Hepatocyte (in vitro differentiated cells): ENCODE measurements at places on chromosomes 12 and 14.
A peak's percentile ranks its signal among the peaks of the same experiment; 100 is the strongest.

- no peak for DNase-seq
Measured at GRCh38 chr12:57006809-57007475, 596 bp upstream of the ZBTB39 start.

DNA sequence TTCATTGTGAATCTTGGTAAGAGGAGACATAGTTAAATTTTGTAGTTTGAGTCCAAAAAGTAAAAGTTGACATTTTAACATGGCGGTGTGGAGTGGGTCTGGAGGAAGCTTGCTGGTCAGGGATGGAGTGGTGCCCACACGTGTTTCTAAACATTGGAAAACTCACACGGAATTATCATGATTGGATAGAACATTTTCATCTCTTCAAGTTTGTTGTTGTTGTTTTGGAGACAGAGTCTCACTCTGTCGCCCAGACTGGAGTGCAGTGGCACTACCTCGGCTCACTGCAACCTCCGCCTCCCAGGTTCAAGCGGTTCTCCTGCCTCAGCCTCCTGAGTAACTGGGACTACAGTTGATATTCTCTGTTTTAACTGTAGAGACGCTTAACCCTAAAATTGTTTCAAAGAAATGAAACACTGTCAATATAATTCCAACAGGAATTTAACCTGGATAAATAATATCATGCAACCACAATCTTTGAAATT is 502 bp upstream of the MBIP start:
- no peak for DNase-seq

- DNase-seq: peak; percentile 96
Measured at GRCh38 chr14:99971087-99971940, 93.9 kb upstream of the EVL start.

DNA sequence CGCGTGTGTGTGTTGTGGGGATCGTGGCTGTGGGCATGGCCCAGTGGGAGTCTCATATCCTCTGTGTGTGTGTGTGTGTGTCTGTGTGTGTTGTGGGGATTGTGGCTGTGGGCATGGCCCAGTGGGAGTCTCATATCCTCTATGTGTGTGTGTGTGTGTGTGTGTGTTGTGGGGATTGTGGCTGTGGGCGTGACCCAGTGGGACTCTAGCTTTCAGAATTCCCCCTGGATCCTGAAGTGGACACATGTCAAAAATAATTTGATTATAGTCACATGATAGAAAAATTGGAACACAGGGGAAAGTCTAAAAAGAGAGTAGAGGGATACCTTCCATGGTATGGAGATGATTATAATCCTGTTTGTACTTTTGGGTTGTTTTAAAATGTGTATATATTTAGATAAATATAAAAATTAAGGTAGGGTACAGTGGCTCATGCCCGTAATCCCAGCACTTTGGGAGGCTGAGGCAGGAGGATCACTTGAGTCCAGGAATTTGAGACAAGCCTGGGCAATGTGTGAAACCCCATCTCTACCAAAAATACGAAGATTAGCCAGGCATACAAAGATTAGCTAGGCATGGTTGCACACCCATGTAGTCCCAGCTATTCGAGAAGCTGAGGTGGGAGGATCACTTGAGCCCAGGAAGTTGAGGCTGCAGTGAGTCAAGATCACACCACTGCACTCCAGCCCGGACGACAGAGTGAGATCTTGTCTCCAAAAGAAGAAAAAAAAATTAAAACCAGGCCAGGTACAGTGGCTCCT is 11.0 kb downstream of the PAPLN start:
- DNase-seq: no peak

GRCh38 chr14:105014032-105014431 is 6.9 kb downstream of the CDCA4 start:
- DNase-seq: no peak

- DNase-seq: no peak
Measured at GRCh38 chr12:80634903-80635302, 72.5 kb upstream of the MYF6 start.

- no peak for DNase-seq
Measured at GRCh38 chr14:97177635-97178034, 380.5 kb downstream of the VRK1 start.

GRCh38 chr12:128381541-128381940 is 114.6 kb downstream of the TMEM132C start:
- DNase-seq: no peak

GRCh38 chr14:104066719-104067295 is 18.7 kb upstream of the ASPG start:
- no peak for DNase-seq

DNA sequence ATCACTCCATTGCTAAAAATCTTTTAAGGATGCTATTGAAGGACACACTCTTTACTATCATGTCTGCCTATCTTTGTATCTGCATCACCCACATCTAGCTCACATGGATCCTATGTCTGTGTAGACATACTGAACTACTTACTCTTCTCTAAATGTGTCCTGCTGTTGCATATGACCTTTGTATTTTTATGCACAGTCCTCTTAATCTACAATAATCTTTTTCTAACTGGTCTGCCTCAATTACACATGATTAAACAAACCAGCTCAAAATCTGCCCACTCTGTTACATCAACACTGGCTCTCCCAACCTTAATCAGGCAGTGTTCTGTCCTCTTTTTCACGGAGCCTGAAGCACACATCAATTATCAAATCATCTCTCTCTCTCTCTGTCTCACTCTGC is 316.3 kb upstream of the MGAT4C start:
- no peak for DNase-seq

GRCh38 chr14:92176476-92176875 is 54.7 kb downstream of the CPSF2 start:
- no peak for DNase-seq

DNA sequence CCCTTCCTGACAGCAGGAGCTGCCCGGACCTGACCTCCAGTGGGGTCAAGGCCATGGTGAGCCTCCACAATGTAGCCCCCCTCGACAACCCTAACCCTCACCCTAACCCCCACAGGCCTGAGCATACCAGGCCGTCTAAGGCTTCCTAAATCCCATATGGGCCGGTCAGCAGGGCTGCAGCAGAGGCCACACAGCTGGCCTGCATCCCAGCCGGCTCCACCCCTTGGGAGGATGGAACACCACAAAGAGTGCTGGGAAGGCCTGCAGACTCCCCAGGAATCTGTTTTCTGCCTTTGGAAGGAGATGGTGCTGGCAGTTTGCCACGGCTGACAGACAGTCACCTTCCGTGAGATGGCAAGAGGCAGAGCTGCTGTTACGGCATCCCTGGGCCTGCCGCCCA is 2.8 kb downstream of the TMEM179 start:
- peak; percentile 69 for DNase-seq

- no peak for DNase-seq
Measured at GRCh38 chr12:52800259-52800917, 4.5 kb upstream of the KRT3 start.

GRCh38 chr14:21734457-21735074 is 60.9 kb upstream of the OR4E1 start:
- peak; percentile 80 for DNase-seq

DNA sequence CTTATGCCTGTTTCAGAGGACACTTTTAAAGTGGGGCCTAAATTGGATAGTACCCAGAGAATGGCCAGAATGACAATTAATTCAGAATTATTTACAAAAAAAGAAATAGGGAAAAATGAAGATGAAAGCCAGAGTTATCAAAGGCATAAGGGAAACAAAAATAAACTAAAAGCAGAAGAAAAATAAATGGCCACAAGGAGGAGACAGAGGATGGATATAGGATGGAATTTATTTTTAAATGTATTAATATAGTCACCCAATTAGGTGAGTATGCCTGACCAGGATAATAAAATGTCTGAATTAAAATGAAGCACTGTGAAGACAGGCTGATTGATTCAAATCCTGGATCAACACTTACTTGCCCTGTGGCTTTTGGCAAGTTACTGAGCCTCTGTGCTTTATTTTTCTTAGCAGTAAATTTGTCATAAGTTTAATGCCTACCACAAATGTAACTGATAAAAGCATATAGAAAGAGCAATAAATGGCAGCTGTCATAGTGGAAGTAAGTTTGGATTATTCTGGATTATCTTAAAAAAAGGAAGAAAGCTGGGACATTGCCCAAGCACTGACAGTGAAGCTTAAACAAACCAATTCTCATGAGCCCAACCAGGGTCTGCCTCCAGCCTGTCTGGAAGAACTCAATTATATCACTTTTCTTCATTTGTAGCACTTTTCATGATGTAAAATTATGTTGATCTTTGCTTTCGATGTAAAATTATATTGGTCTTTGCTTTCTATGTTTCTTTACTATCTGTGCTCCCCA is 3.5 kb downstream of the CLEC9A start:
- DNase-seq: no peak

- DNase-seq: no peak
Measured at GRCh38 chr12:5870183-5870582, 74.9 kb downstream of the ANO2 start.

GRCh38 chr14:42163136-42163535 is 556.5 kb downstream of the LRFN5 start:
- DNase-seq: no peak

- DNase-seq: no peak
Measured at GRCh38 chr12:104657726-104658484, 201.2 kb downstream of the CHST11 start.

DNA sequence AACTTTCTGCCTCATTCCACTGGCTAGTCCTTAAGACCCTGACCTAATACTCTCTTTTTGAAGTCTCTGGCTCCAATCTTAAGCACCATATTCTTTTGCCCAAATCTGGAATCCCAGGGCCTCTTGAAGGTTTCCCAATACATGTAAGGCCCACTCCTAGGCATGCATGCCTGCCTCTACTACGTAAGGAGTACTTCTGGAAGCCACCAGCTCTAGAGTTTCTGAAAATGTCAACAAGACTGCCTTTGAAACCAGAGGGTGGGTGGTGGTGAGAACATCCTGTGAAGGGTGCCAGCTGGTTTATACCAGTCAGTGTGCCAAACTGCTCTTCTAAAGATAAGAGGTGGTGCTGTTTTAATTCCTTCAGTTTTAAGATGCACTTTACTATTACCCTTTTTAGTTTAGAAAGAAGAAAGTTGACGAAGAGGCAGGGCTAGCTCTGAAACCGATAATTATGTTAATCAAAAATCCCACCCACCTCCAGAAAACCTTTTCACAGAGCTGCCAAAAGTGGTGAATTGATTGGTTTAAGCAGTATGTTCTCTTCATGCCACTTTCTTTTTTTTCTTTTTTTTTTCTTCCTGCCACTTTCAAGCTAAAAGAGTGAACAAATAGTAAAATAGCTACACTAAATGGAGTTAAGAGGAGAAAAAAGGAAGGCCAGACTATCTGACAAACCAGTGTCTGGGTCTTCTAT is 8.7 kb upstream of the WDR89 start:
- DNase-seq: no peak

DNA sequence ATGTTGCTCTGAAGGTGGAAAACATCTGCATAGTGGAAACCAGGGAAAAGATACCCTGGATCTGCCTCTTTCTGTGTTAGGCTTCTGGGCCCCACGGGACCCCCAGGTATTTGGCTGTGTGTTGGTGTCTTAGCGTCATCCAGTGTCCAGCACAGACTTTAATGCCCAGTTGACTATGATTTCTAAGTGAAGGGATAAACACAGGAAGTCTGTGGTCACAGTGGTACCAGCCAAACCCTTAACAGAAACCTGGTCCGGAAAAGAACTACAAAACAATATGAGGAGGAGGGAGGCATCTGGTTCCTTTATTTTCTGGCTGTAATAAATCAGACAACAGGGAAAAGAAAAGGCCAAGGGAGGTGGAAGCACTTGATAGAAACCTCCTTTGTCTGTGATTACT is 56.4 kb downstream of the CMKLR1 start:
- no peak for DNase-seq

GRCh38 chr12:122981587-122982476 is 1.4 kb downstream of the ARL6IP4 start:
- no peak for DNase-seq

- DNase-seq: no peak
Measured at GRCh38 chr12:117921929-117922777, 46.6 kb downstream of the KSR2 start.

- DNase-seq: peak; percentile 50
Measured at GRCh38 chr12:24960222-24960855, 11.4 kb upstream of the BCAT1 start.

- DNase-seq: no peak
Measured at GRCh38 chr12:76855271-76855670, 23.5 kb downstream of the CSRP2 start.

GRCh38 chr14:103225476-103225875 is 102.2 kb downstream of the TNFAIP2 start:
- DNase-seq: no peak

GRCh38 chr12:52832451-52832850 is 1.7 kb downstream of the KRT79 start:
- DNase-seq: no peak

DNA sequence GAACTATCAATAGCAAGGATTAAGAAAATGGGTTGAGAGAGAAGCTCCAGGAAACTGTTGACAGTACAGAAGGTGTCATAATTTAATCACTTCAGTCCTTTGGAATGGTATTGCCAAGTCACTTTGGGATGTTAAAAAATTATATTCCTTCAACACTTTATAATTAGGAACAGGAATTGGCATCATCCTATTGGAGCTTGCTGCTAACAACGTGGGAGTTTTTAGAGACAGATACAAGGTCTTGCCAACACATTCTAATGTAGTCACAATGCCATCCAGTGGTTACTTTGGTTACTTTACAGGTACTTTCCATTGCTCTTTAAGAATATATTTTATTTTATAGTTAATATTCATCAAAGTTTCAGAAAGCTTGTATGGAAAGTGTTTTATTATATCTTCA is 310.1 kb downstream of the SYT1 start:
- DNase-seq: peak; percentile 46

- no peak for DNase-seq
Measured at GRCh38 chr14:89544636-89545301, 127.7 kb upstream of the FOXN3 start.

GRCh38 chr14:96243785-96244184 is 12.2 kb upstream of the BDKRB1 start:
- DNase-seq: no peak

GRCh38 chr14:23881282-23881681 is 72.3 kb upstream of the DHRS4 start:
- DNase-seq: no peak

GRCh38 chr12:131367983-131368667 is 342.8 kb upstream of the SFSWAP start:
- DNase-seq: no peak

- no peak for DNase-seq
Measured at GRCh38 chr12:84644908-84645307, 267.7 kb downstream of the SLC6A15 start.

DNA sequence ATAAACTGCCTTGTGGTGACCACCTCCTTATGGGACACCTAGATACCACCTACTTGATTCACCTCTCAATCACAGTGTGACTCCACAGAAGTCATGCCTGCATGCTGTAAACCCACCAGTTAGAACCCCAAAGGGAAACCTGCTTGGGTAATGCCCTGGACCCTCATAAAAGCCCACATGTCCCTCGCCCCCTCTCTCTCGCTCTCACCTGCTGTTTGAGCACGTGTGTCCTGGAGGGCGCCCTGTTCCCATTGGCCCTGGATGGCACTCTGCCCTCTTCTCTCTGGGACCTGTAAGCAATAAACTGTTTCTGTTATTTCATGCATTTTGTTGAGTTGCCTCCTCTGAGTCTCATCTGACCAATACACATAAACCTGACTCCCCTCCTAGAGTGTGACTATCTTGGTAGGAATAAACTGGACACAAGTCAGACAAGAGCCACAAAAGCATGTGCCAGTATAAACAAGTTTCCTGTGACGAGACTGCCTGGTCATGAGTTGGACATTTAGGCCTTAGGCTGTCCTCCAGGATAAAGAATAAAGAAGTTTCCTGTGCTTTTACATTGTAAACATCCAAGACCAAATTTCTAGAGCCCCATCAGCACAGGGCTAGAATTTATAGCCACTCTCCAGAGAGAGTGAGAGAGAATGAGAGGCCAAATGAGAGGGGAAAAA is 8.6 kb downstream of the IFI27L2 start:
- DNase-seq: no peak

GRCh38 chr14:38611928-38612327 is 356.0 kb upstream of the CLEC14A start:
- no peak for DNase-seq
